ENCODE measurements at places on chromosomes 11 and 22. TPM values are rescaled to one million over a fixed set of nuclear protein-coding genes. Genes with fewer than 3 reads are reported as not detected.

- peak; percentile 91 for DNase-seq
These were observed 9.1 kb upstream of the MN1 start for GRCh38 chr22:27810609-27811151.

- no peak for DNase-seq
These were observed 101.2 kb upstream of the HSD17B12 start for GRCh38 chr11:43579171-43579918.

DNA sequence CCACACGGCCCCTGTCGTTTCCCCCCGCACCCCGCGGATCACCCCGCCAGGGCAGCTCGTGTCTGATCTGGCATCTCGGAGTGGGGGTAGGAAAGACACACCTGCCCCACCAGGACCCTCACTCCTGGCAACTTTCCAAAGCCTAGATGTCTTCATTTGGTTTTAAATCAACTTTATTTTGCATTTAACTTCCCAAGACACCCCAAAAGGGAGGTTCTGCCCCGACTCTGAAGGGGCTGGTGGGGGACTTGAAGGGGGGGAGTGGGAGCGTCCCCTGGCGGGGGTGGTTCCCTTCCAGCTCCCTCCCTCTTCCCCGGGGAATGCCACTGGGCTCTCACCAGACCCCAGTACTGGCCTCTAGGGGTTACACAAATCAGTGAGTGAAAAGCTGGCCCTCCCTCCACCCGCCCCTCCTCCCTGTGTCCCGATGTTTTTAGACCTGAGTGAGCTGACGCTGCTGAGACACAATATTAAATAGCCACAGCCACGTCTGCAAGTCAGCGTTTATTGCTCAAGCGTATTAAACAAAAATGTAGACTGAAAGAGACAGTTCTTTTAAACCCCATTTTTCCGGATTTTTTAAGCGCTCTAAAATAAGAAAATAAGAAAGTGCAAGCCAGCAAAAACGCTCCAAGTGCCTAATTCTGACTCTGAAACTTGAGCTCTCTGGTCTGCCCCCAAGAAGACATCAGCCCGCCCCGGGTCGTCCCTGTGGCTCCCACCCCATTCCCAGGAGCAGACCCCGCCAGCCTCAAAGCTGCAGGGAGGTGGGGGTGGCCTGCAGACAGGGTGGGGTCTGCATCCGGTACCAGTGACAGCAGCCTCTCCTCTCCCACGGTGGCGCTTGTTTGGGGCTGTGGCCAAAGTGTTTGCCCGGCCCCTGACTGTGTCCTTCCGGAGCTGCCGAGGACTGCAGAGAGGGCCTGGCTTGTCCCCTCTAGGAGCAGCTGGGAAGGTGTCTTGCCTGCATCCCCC is 1.1 kb upstream of the TTLL8 start:
- DNase-seq, result no peak

- no peak for DNase-seq
These were observed 21.4 kb downstream of the MRPL23 start for GRCh38 chr11:1968454-1969002.

- no peak for DNase-seq
These were observed 74.3 kb downstream of the ACER3 start for GRCh38 chr11:76935042-76935441.

DNA sequence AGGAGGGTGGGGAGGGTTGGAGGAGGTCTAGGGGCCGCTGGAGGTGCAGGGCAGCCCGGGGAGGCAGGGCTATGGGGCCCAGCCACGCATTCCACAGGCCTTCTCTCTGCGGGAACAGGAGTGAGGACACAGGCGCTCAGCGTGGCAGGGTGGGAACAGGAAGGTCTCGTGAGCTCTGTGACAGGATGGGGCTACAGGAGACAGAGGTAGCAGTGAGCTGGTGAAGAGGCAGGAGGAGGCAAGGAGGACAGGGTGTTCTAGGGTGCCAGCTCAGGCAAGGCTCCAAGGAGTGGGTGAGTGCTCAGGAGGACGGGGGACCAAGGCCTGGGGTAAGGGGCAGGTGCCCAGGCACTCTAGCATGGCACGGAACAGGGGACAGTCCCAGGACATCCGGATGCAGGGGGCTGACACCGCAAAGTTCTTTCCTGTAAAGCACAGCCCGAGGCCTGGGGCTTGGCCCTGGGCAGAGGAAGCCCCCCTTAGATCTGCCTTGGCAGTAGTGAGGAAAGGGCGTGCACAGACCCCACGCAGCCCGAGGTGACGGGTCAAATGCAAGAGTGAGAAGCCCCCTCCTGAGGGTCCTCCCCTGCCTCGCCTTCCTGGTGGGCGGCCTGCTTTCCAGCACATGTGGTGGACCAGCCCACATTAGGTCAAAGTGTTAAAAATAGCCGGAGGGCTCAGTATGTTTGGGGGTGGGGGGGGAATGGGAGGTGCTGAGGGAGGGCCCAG is 4.7 kb upstream of the NEAT1 start:
- DNase-seq, result peak; percentile 85

- no peak for DNase-seq
These were observed 101.0 kb upstream of the AKIP1 start for GRCh38 chr11:8809939-8810539.

DNA sequence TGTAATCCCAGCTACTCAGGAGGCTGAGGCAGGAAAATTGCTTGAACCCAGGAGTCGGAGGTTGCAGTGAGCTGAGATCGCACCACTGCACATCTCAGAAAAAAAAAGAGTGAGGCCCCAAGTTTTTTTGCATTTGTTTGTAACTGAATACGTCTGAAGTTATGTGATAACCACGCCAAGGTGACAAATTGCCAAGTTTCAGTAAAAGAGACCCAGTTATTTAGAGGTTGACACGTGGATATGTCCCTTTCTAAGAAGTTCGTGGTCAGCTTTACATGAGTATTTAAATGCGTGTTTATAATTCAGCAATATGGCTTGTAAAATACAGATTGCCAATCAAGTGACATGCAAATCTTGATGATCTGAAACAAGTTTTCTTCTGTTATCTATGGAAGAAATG is 8.0 kb downstream of the PPARA start:
- no peak for DNase-seq

Gene AHNAK
- total RNA-seq, result 938 TPM
